Astrocyte (in vitro differentiated cells and primary cell): ENCODE measurements at places on chromosomes 13 and 19. TPM values are rescaled to one million over a fixed set of nuclear protein-coding genes. Genes with fewer than 3 reads are reported as not detected.

ELOF1 gene
- 75.7 and 78.8 TPM in 2 replicates for total RNA-seq

GRCh38 chr19:32802840-32803239 lies 66.7 kb downstream of the SLC7A9 start:
- no peaks in the 10 kb centered on the region for H3K27me3 ChIP-seq
- no peak overlapping the region for H3K4me3 ChIP-seq
- DNase-seq = no peak
- no peaks in the 10 kb centered on the region for H3K4me1 ChIP-seq
- H3K27ac ChIP-seq = no peak overlapping the region

DNA sequence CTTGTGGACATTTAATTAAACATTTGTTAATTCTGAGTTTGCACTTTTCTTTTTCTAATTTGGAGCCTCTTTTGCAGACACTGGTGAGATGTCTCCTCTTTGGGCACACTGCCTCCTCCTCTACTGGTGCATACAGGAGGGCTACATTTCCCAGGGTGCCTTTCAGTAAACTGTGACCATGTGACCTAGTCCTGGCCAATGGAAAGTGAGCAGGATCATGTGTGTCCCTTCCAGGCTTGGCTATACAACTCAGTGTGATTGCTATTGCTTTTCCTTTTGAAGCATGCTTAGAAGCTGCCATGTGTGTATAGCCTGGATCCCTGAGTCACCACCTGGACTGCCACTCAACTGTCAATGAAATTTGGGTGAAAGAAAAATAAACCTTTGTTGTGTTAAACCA lies 4.5 kb downstream of the IZUMO2 start:
- no peak overlapping the region for H3K4me3 ChIP-seq
- no peaks in the 10 kb centered on the region for H3K27me3 ChIP-seq
- no peaks in the 10 kb centered on the region for H3K4me1 ChIP-seq
- no peak overlapping the region for H3K27ac ChIP-seq
- H3K36me3 ChIP-seq = no peaks in the 10 kb centered on the region

- H3K36me3 ChIP-seq = no peaks in the 10 kb centered on the region
- no peak for DNase-seq
- H3K27me3 ChIP-seq = peaks cover 5% of the 10 kb centered on the region
- H3K27ac ChIP-seq = no peak overlapping the region
Observed at GRCh38 chr13:25192936-25193335, 20.8 kb upstream of the AMER2 start.

DNA sequence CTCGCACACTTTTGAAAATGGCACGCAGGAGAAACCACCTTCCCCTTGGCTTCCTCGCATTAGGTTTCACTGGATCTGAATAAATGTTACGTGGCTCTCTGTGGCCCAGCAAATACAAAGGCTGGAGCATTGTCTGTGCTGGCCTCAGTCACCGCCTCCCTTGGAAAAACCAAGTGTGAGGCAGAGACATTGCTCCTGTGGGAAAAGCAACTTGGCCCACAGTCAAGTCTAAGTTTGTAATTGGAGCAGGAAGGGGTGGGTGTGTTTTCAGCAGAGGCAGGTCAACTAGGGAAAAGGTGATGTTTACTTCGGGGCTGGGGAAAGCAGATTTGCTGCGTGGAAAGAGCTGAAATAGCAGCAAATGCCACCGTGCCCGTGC lies 101.6 kb downstream of the IRS2 start:
- no peak overlapping the region for H3K4me3 ChIP-seq
- H3K4me1 ChIP-seq = no peaks in the 10 kb centered on the region
- H3K36me3 ChIP-seq = no peaks in the 10 kb centered on the region

ONECUT3 gene
- not detected in 2 replicates for total RNA-seq

ZNF726 gene
- total RNA-seq = 0.54 and 0.89 TPM in 2 replicates

- peak overlapping the region; percentile 6 for H3K27ac ChIP-seq
- H3K27me3 ChIP-seq = no peaks in the 10 kb centered on the region
- peak; percentile 67 for DNase-seq
- no peak overlapping the region for H3K4me3 ChIP-seq
- H3K4me1 ChIP-seq = peaks cover 58% of the 10 kb centered on the region
Observed at GRCh38 chr13:26022538-26023292, 29.1 kb downstream of the SHISA2 start.
